ENCODE measurements at places on chromosomes 5 and 9.
A peak's percentile ranks its signal among the peaks of the same experiment; 100 is the strongest.

DNA sequence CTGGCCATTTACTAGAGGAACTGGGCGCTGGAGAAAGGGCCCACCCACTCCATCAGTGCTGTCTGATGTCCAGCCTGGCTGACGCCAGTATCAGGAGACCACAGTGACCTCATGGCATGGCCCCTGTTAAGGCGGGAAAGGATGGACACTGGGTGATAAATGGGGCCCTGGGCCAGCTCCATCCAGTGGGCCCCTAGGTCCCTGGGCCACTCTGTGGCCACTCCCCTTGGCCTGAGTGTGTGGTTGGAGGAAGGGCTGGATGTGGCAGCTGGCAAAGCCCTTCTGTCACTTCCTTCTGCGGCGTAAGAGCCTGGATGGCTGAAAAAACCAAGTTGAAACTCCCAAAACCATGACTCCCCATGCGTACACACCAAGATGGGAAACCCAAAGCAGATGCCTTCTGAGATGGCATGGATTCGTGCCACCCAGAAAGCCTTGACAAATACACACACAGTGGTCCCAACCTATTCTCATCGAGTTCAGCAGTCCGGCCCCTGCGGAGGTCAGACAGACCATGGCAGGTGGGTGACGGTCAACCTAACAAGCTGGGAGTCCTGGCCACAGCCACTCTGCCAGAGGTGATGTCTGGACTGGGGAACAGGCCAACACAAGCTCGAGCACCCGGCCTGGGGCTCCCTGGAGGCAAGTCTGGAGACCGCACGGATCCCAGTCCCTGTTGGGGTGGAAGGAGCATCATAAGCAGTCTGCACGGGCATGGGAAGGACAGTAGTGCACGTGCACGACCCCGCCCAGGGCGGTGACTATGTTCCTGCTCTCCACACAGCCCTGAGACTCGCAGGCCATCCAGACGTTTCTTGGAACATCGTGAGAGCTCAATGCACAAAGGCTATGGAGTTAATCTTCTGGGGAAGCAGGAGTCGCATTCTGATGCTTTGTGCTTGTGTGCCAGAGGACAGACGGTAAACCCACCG lies 45.2 kb upstream of the NOTCH1 start:
- no peak for DNase-seq

- no peak for DNase-seq
These were observed 223.3 kb downstream of the NDUFS4 start for GRCh38 chr5:53783624-53784228.

DNA sequence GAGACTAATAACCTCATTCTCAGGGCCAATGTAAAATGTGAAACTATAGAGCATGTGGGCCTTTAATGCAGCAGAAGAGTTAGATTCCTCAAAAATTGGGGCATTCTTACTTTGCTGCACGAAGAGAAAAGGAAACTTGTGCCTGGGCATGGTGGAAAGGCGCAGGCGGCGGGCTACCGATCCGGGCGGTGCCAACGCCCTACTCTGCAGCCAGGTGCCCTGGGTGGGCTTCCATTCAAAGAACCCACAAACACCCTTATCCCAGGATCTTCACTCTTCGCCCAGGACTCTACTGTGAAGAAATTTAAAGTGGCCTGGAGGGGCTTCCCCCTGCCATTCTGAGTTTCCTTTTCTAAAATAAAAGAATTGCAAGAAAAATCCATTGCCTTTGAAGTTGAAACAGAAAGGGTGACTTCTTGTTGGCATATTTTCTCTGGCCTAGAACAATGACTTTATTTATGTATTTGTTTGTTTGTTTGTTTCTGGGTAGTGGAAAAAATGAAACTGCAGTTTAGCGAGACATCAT lies 124.9 kb downstream of the TMEM161B start:
- no peak for DNase-seq

GRCh38 chr9:89274838-89275237 lies 36.2 kb upstream of the CKS2 start:
- no peak for DNase-seq

GRCh38 chr5:5158472-5158895 lies 18.4 kb downstream of the ADAMTS16 start:
- DNase-seq: no peak

GRCh38 chr9:17865881-17866280 lies 287.0 kb downstream of the SH3GL2 start:
- peak; percentile 86 for DNase-seq

DNA sequence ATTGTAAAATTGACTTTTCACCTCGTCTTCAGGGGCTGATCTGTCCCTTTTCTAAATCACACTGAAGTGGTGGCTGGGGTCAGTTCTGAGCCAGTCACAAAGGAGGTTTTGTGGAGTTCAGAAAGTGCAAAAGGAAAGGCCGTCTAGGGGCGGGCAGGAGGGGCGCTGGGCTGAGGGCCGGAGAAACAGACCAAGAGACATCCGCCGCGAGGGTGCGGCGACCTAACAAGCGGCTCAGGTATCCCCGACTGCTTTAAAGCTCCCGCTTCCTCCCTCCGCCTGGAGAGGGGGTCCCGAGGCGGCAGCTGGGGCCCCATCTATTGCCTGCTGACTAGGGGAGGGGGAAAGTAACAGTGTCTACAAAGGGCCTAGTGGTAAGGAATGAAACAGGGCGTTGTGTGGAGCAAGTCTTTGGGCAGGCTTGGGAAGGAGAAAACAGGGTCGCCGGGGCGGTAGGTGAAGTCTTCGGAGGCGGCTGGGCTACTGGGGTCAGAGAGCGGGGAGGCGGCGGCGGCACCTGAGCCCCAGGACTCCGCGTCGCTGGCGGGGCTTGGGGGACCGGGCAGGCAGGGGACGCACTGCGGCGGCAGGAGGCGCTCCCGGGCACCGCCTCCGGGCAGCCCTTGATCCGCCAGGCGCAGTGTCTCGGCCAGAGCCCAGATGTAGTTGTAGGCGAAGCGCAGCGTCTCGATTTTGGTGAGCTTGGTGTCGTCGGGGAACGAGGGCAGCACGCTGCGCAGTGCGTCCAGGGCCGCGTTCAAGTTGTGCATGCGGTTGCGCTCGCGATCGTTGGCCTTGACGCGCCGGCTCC lies 950 bp downstream of the NEUROG1 start:
- DNase-seq: no peak

- no peak for DNase-seq
These were observed 39.7 kb upstream of the RNU6ATAC start for GRCh38 chr9:134204041-134204440.

- DNase-seq: no peak
These were observed 1092.6 kb upstream of the CDH6 start for GRCh38 chr5:30100929-30101328.

DNA sequence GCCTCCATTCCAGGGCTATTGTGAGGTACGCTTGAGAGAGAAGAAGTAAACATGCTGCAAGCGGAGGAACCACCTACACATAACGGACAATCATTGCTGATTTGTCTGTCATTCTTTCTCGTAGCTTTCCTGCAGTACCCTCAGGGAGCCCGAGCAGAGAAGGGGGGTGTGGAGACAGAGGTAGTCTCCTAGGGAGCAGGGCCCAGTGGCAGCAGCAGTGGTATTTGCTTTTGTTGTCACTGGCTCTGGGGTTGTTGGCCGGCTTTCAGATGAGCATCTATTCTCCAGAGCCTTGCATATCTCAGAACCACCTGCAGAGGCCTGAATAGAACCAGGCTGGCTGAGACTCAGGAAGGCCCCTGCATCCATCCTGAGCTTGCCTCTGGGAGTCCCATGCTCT lies 19.9 kb downstream of the ENHO start:
- DNase-seq: no peak

DNA sequence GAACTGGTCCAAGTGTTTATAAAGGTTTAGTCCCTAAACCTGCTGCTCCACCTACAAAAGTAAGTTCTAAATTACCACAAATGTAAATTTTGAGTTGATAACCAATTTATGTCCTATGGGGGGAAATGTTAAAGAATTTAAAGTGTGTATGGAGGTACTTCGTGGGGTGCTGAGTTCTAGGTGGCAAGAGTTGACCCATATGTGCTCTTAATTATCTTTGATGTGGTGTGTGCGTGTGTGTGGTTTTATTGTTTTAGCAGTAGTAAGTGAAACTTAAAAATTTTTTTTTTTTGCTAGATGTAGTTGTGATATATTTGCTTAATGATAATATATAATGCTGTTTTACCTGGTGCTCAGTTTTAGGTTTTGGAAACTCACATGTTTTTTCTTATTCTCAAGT lies 72.6 kb downstream of the GPBP1 start:
- DNase-seq: no peak

GRCh38 chr9:30125881-30126280 lies 2258.6 kb upstream of the ACO1 start:
- no peak for DNase-seq

GRCh38 chr5:159566832-159567231 lies 236.5 kb upstream of the IL12B start:
- no peak for DNase-seq

GRCh38 chr9:134224127-134224526 lies 59.8 kb upstream of the RNU6ATAC start:
- no peak for DNase-seq

- no peak for DNase-seq
These were observed 47.3 kb downstream of the LURAP1L start for GRCh38 chr9:12822111-12822510.

GRCh38 chr9:90943341-90943740 lies 141.7 kb downstream of the SYK start:
- no peak for DNase-seq

GRCh38 chr5:96942078-96942477 lies 6.2 kb downstream of the LNPEP start:
- DNase-seq: no peak

- no peak for DNase-seq
These were observed 120.4 kb downstream of the C9orf152 start for GRCh38 chr9:110087605-110088004.

DNA sequence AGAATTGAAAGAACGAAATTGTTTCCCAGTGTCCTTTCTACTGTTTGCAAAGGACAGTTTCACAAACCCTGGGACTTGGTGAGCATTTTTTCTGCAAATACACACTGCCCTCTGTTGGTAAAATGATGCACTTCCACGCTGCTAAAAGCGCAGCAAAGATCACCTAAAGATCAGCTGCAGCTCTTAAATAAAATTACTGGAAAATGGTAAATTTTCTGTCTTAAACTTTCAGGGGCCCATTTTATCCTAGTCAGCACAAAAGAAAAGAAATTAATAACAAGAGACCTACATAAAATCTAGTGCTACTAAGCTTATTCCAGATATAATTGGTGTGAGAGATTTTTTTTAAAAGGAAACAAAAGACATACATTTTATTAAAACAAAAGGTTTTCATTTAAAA lies 566.0 kb downstream of the CAAP1 start:
- peak; percentile 87 for DNase-seq

DNA sequence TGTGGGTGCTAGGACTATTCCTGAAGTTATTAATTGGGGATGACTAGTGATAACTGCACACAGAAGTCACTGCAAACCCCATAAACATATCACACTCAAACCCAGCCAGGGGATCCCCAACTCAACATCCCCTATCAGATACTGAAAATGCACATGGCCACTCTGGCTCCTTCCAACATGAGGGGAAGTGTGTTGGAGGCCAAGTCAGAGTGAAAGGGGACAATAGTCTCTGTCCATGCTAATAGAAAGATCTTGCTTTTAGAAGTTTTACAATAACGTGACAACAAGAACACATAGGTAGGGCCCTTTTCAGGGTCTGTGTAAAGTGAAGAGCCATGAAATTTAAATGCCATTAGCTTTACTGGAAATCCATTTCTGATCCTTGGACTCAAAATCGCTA lies 98.8 kb upstream of the SEMA6A start:
- DNase-seq: no peak

DNA sequence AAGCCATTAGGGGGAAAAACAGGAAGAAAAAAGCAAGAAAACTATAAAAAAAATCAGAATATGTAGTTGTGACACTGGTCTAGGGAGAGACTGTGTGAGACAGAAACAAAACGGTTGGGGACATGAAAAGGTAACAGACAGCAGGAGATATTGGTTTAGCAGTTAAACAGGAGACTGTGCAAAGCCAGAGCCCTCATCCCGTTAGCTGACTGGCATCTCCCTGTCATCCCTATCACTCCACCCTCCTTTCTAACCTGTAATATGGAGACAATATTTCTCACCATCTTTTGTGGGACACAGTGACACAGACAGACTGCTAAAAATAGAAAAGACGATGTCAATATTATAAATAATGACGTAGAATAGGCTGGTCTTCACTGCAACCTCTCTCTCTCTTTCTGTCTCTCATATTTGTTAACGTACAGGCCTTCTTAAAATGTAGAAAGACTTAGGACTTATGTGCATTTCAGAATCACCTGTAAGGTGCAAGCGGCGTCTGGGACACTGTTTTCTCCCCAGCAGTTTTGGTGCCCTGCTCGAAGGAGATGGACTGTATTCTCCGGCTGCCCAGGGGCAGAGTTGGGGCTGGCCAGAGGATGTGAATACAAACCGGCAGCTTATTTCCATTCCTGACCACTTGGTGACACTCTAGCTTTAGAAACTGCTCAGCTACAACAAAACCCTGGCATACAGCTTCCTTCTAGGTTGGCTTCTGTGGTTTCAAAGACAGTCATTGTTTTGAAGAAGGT lies 190.6 kb downstream of the MAT2B start:
- peak; percentile 74 for DNase-seq

DNA sequence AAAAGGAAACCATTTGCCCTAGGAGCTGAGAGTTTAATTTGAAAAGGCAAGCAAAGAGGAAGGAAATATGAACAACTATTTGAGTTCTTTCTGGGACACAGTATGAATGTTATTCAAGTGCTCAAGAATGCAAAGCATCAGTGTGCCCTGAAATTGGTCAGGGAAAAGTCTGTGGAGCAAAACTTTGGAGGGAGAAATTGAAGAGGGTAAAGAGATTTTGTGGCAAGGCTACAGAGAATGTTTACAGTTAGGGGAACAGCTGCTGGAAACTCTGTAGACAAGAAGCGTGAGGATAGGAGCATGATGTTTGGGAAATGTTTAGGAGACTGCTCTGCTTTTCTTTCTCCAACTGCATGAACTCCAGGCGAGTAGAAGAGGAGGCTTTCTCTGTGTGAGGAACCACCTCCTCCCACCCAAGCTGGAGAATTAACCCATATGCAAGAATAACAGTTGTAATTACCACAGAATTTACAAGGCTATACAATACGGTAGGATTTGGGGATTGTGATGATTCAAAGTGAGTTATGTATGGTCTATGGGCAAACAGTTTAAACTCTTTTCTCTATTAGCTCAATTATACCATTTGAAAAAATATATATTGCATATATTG lies 75.4 kb upstream of the IL7R start:
- DNase-seq: peak; percentile 25

DNA sequence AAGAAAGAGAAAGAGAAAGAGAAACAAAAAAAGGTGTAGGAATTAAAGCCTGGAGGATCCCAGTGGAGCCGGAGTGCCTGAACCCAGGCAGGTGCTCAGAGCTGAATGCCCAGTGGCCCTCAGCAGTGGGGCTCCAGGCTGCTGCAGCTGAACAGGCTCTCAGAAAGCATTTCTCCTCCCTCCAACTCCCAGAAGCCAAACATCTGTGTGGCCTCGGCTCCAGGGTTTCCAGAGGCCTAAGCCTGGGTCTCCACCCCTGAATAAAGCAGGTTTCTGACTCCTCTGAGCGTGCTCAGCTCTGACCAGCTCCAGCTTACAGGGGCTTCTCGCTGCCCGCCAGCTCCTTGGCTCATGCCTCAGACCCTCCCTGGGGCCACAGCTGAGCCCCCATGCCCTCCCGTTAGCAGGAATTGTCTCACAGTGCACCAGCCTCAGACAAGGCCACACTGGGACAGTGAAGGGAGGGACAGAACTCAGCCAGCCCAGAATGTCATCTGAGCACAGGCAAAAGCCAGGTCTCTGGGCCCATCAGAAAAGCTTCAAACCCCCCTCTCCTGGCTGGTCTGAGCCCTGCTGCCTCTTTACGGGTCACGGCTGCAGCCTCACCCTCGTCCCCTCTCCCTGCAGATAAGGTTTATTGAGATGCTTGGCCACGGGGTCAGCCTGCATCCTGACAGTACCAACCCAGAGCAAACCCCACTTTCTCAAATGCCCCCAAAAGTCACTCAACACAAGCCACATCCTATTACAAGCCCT lies 114.4 kb upstream of the PPP1R26 start:
- peak; percentile 94 for DNase-seq
